Fibroblast of mammary gland (primary cell): ENCODE measurements at places on chromosomes 3 and 15.

DNA sequence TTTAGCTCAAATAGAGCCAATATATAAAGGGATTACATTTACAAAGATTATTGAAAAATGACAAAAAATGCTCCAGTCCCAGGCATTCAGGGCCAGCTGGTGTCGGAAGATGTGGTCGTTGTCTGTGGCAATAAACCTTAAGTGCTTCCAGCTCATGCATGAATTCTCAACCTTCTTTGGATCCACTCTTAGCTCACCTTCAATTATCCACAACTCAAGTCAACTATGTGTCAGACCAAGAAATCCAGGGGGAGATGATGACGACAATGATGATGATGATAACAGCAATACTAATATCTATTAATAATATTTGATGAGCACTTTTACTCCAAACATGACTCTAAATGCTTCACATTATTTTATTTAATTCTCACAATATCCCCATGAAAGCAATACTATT lies 53.6 kb upstream of the PXYLP1 start:
- DNase-seq = no peak

DNA sequence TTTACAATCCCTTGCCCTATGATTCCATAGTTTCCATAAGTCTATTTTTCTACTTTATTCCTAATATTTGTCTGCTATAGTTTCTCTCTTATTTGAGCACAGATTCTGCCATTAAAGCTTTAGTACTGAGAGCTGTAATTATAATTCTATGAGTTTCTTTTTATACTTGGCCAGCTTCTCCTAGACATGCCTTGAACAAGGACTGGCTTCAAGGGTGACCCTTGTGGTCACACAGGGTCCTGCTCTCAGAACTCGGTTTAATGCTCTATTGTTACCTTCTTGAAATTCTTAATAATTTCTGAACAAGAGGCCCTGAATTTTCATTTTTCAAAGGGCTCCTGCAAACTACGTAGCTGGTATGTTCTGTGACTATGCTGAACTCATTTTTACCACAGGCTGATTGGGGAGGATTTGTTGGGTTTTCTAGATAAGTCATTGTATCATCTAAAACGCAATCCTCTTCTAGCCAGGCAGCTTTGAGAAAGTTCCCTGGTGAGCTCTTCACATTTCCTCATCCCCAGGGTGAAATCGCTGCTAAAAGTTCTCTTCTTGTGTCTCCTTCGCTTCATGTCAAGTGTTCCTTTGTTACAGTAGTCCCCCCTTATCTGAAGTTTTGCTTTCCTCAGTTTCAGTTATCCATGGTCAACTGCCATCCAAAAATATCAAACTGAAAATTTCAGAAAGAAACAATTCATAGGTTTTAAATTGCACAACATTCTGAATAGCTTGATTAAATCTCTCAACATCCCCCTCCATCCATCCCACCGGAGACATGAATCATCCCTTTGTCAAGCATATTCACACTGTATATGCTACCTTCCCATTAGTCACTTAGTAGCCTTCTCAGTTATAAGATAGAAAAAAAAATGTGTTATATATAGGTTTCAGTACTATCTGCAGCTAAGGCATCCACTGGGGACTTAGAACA lies 12.6 kb upstream of the PLCL2 start:
- DNase-seq = peak; percentile 66

GRCh38 chr3:136545664-136546268 lies 206.4 kb downstream of the STAG1 start:
- peak; percentile 36 for DNase-seq

- DNase-seq = no peak
Measured at GRCh38 chr15:85950101-85950500, 129.6 kb upstream of the AGBL1 start.

DNA sequence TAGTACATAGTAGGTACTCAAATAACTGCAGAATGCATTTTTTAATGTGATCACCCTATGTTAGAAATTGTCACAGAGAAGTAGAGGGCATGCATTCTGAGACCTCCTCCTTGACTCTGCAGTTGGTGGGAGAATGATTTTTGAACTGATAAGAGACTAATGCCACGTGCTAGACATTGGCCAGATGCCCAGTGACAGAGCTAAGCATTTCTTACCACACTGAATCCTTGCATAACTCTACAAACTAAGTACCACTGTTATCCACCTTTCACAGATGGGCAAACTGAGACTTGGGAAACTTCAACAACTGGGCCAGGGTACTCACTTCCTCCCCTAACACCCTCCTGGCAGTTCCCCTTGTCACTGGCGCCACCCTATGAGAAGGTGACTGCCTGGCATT lies 33.5 kb upstream of the SPATA12 start:
- DNase-seq = peak; percentile 58

DNA sequence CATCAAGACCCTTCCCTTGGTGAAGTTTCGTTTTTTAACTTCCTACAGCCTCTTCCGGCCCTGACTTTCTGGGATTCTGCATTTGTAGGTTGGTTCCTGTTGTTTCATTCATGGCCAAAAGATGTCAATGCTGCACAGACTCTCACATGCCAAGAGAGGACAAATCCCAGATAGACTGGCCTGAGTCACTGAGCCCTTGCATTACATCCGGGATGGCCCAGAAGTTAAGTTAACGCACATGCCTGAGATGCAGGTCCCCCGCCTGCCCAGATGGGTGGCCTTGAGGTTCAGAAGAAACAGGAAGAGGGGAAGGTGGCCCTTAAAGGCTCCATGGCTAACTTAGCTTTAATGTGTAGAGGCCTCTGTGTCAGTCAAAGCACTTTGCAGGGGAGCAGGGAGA lies 51.6 kb upstream of the SRGAP3 start:
- DNase-seq = peak; percentile 18

GRCh38 chr3:179149406-179149867 lies 1.3 kb downstream of the PIK3CA start:
- peak; percentile 33 for DNase-seq
